NCI-H524 (cell line): ENCODE measurements at places on chromosomes 3 and 15.

- DNase-seq = no peak
Measured at GRCh38 chr3:108461661-108462111, 48.7 kb downstream of the MYH15 start.

GRCh38 chr15:32651229-32651837 lies 9.8 kb downstream of the SCG5 start:
- peak; percentile 72 for DNase-seq

GRCh38 chr3:53846134-53846850 lies at the start of the genes CHDH and IL17RB:
Gene CHDH (minus strand): TSS chr3:53846419. CDS start chr3:53824008, 22,411 bp downstream.
Gene IL17RB (plus strand): TSS chr3:53846568. CDS start chr3:53846589, 21 bp downstream.
- DNase-seq = peak; percentile 42

GRCh38 chr15:87733541-87733941 lies 523.0 kb downstream of the NTRK3 start:
- DNase-seq = no peak

DNA sequence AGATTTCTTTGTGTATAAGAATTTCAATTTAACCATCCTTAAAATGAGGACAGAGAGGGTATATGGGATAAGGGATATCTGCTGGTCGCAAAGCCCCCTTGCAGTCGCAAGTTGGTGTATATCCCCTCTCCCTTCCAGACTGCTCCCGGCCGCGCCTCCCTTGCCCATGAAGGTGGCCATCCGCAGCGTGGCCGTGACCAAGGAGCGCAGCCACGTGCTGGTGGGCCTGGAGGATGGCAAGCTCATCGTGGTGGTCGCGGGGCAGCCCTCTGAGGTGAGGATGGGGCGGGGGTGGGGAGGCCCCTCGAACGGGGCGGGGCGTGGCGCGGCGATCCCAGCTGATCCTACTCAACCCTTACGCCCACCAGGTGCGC lies 29.4 kb downstream of the NBEAL2 start:
- no peak for DNase-seq

DNA sequence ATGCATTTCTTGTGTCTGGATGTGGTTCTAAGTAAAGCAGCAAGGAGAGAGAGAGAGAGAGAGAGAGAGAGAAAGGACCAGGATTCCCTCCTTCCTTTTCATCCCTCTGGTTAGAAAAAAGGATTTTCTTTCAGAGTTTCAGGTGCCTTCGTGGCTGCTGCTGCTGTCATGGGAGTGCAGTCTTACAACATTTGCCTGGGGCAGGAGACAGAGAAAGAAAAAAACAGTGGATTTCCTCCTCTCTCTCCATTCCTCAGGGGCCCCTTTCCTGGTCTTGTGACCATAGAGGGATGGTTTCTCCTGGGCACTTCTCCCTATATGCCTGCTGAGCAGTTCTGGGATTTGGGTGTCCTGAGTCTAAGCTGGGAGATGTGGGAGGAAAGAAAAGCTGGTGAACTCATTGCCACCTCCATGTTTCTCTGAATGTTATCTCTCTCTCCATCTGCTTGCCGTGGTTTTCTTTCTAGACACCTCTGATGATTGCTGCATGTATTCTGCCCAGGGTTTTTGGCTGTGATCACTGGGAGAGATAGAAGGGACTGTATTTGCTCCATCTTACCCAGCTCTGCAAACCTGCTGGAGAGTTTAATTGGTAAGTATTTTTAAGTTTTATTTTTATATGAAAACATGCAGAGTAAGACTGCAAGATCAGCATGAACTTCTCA lies 142.4 kb upstream of the RGMA start:
- DNase-seq = no peak

- no peak for DNase-seq
Measured at GRCh38 chr3:181715571-181716340, 4.0 kb downstream of the SOX2 start.

GRCh38 chr15:90101969-90102890 lies at the start of gene IDH2:
Gene IDH2 (minus strand): TSS chr15:90102468. CDS start chr15:90102390, 78 bp downstream.
- peak; percentile 89 for DNase-seq

- no peak for DNase-seq
Measured at GRCh38 chr3:23691357-23691895, 114.3 kb upstream of the UBE2E1 start.

- DNase-seq = no peak
Measured at GRCh38 chr3:41095702-41096101, 103.6 kb upstream of the CTNNB1 start.

DNA sequence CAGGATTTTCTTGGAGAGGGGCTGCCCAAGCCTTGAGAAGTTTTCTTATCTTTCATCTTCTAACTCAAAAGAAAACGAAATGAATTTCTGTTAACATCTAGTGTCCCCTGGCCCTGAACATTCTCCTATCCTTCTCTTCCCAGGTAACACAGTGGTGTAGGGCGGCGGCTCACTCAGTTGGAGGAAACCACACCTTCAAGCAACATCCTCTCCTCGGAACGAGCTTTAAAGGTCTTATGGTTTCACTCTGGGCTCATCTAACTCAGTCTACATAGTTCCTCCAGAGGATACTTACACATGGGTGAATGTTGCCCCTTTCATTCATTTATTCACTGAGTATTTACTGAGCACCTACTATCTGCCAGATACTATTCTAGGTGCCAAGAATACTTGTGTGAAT lies 31.0 kb upstream of the KLHL6 start:
- DNase-seq = no peak

- DNase-seq = no peak
Measured at GRCh38 chr3:96169111-96169766, 645.2 kb upstream of the EPHA6 start.

DNA sequence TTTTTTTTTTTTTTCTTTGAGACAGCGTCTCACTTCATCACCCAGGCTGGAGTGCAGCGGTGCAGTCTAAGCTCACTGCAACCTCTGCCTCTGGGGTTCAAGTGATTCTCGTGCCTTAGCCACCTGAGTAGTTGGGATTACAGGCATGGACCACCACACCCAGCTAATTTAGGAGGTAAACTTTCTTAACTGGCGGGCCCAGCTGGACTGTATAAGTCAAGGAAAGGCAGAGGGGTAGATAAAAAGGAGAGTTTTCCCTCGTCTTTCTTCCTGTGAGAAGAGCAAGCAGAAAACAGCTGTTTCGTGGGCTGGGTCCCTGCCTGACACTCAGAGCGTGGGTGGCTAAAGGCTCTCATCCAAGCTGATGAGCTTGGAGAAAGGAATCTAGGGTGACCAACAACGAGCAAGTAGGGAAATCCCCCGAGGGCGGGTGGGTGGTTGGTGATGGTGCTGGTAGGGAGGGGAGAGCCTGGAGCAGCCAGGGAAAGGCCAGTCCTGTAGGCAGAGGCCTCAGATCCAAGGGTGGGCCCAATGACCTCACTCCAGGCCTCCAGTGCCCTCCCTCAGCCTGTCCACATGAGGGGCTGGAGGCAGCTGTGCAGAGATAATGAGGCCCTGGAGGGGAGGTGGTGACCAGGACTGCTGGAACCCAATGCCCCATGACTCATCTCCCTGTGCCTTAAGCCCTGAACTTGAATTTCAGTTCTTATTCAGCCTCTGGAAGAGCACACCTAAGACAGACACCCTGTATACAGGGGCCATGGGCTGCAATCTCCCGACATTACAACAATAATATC lies 43.1 kb upstream of the LIMD1 start:
- DNase-seq = no peak

GRCh38 chr3:78348664-78349063 lies 1308.8 kb downstream of the ROBO2 start:
- DNase-seq = peak; percentile 77

- DNase-seq = no peak
Measured at GRCh38 chr3:101081446-101081845, 88.2 kb upstream of the ABI3BP start.

DNA sequence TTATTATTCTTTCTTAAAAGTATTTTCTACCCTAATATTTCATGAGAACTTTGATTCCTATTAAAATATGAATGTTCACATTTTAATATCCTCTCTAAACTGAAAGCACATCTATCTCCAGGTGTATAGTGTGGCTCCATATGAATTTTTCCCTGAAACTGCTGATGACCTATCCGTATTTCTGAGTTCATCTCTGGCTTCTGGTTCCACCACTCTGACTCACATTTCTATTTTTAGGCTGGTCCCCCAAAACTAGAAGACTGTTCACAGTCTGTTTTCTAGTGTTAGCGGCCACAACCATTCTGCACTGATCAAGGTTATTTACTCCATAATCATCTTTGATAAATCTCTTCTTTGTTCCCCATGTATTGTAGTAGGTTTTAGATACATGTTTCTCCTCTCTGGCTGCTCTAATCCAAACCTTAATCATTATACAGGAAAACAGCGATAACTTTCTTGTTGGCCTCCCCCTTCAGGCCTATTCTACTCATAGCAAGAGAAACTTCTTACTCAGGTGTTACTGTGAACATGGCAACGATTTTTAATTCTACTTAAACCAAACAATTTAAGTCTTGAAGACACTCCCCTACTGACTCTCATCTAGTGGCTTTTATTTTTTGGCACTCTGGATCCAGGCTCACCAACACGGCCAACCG lies 12.8 kb downstream of the ADPGK start:
- DNase-seq = no peak

GRCh38 chr15:49678655-49679054 lies 57.8 kb downstream of the DTWD1 start:
- DNase-seq = no peak
